Tibial artery (tissue), 4 donors: ENCODE measurements at places on chromosomes 2 and 18.

DNA sequence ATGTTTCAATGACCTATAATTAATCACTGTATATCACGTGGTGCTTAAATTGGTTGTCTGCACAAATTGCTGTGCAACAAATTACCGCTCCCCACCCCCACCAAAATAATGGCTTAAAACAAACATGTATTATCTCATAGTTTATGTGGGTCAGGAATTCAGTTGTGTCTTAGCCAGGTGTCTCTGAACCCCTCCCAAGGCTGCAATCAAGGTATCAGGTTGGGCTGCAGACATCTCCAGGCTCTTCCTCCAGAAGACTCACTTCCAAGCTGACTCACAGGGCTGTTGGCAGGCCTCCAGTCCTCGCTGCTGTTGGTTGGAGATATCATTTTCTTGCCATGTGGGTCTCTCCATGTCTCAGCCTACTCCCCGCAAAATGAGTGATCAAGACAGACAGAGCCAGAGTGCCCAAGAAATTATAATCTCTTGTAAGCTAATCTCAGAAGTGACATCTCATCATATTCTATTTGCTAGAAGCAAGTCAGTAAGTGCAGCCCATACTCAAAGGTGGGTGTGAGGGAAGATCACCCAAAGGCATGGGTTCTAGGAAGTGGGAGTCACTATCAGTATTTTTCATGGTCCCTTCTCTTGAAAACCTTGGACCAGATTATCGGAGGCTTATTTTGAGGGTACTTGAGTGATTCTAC is 38.4 kb downstream of the SPC25 start:
- DNase-seq, result no peak

DNA sequence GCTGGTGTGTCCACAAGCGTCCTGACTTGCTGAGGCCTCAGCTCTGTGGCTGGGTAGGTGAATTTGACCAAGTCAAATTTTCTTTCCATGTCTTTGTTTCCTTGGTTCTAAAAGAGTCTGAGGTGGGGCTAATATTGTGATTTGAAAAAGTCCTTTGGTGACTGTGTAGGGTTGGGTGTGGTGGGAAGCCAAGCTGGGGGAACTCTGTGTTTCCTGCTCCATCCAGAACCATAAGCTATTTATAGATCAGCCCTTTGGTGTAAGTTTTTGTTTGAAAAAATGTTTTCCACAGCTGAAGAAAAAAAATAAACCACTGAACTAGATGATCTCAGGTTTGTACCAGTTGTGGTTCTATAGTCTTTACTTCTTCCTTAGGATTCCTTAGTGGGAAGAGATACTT is 462.7 kb downstream of the TGIF1 start:
- DNase-seq, result no peak

GRCh38 chr2:98394595-98395153 is 48.4 kb downstream of the CNGA3 start:
- DNase-seq, result no peak

DNA sequence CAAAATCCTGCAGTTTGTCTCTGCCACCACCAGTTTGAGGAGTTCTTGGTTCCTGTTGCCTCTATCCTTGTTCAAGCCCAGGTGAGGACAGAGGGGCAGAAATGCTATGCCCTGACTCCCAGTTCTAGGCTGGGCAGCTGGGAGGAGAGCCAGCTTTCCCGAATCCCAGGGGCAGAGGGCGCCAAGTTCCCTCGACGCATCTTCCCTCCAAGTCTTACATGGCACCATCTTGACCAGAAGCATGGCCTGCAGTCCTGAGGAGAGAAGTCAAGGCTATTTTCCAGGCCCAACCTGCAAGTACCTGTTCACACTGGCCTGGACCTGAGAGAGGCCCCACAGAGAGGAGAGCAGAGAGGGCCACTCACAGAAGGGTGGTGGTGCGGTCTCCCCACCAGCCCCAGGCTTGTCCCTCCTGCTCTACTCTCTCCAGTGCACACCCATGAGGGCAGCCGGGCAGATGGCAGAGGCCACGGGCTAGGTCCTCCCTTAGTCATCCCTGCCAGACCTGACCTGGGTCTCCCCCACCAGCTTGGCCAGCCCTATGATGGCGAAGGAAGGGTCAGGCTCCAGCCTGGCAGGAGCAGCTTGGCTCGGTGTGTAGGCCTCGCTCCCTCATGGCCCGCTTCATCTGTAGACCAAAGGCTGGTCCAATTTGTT is 115.7 kb upstream of the MSTN start:
- DNase-seq, result no peak

GRCh38 chr2:24107-24506 is 22.2 kb downstream of the FAM110C start:
- DNase-seq, result no peak

DNA sequence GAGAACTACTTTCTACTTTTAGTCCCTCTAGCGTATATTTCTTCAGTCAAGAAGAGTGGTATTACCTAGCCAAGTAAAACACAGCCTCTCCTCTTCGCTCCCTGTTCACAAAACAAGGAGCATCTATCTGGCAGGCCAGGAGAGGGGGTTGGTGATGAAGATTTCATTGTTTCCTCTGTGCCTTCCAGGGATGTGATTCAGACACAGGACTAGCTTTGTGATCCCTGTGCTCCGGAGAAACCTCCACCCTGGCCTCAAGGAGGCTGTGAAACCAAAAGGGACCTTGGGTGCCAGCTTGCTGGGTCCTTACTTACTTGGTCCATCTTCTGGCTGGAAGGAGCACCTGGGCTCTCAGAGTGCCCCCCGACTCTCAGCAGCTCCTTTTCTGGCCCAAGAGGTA is 5.7 kb downstream of the RHOB start:
- peak; percentile 77 for DNase-seq

GRCh38 chr2:188865681-188866080 is 108.5 kb upstream of the COL3A1 start:
- DNase-seq, result no peak

DNA sequence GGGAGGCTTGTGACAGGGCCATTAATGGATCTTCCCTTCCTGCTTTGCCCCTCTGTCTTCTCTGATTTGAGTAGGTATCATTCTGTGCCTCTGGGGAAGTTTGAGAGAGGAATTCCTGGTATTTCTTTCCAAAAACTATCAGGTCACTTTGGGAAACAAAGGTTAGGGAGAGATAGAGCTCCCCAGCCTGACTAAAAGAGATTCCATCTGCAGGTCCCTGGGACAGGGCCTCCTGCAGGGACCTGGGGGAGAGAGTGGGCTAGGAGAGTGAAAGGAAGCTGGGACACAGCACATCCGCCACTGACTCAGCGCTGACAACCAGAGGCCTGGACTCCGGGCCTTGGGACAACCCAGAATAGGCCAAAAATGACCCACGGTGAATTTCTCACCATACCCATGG is 6.4 kb downstream of the GALNT14 start:
- no peak for DNase-seq

GRCh38 chr2:135948141-135948540 is 37.3 kb downstream of the DARS1 start:
- DNase-seq, result no peak

GRCh38 chr2:3392216-3392615 is 12.7 kb downstream of the TRAPPC12 start:
- no peak for DNase-seq

DNA sequence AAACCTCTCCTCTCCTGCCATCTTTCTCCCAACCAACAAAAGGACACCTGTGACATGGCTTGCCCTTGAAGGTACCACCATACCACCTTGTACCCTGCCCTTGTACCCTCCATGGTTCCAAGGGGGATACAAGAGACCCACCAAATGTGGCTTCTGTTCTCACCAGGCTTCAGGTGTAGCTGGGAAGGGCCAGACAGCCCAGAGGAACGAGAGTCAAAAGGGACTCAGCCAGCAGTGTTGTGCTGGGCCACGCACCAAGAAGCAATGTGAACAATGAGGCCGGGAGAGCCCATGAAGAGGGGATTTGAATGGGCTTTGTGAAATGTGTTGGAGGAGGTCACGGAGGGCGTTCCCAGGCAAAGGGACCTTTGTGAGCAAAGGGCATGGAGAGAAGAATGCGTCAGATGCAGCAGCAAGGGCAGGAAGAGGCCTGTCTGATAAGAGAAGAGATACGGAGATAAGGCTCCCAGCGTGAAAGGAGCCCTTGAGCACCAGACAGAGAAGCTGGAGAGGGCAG is 48.6 kb downstream of the PLB1 start:
- DNase-seq, result no peak

DNA sequence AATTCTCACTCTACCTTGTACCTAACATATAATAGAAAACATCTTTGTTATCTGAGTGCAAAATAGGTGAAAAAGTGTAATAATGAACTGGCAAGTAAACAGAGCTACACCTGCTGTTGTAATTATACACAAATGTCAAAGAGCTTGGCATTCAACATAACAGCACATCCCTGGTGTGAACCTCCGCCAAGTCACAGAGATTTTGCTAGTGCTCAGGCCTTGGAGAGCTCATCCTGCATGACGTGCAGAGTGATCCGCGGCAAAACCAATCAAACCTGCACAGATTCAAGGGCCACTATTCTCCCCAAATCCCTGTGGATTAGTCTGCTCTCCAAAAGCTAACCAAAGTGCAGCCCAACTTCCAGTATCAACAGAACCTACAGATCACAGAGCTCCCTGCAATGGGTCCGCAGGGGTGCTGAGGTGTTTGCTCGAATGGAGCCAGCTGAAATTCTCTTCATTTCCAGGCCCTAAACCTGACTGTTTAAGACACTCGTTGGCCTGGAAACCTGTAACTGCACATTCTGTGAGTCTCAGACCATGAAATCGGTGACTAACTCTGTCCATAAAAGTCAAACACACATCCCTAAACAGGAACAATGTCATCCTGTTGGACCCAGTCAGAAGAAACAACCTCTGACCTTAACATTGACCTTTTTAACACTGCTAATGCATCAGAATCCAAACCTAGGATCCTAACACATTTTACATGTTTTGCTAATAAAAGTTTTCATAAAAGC is 111.8 kb downstream of the EPB41L3 start:
- DNase-seq, result no peak

DNA sequence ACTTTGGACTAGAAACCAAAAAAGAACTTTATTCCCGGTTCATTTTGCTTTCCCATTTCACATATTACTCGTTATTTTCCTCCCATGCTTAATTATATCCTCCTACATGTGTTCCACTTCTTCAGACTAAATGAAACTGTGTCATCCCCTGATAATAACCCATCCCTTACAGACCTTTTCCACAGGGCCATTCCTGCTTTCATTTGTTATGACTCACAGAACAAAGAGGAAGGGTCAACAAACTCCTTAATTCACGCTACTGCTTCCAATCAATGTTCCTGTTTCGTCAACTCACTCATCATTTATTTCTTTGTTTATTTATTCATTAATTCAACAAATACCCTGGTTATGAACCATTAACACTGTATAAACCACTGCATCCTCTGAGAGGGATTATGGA is 104.5 kb downstream of the ZEB2 start:
- DNase-seq, result no peak

- DNase-seq, result no peak
These were observed 140.9 kb downstream of the SH3RF3 start for GRCh38 chr2:109269706-109270504.

DNA sequence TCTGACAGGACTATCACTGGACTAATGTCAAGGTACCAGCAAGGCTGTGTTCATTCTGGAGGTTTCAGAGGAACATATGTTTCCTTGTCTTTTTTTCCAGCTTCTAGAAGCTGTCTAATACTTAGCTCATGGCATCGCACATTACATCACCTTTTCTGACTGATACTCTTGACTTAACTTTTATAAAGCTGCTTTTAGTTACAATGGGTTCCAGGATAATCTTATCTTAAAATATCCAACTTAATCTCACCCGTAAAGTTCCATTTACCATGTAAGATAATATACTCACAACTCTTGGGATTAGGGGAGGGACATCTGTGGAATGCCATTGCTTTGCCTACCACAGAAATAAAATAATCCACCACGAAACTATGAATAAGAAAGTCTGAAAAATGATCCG is 394.2 kb downstream of the CDH19 start:
- no peak for DNase-seq

DNA sequence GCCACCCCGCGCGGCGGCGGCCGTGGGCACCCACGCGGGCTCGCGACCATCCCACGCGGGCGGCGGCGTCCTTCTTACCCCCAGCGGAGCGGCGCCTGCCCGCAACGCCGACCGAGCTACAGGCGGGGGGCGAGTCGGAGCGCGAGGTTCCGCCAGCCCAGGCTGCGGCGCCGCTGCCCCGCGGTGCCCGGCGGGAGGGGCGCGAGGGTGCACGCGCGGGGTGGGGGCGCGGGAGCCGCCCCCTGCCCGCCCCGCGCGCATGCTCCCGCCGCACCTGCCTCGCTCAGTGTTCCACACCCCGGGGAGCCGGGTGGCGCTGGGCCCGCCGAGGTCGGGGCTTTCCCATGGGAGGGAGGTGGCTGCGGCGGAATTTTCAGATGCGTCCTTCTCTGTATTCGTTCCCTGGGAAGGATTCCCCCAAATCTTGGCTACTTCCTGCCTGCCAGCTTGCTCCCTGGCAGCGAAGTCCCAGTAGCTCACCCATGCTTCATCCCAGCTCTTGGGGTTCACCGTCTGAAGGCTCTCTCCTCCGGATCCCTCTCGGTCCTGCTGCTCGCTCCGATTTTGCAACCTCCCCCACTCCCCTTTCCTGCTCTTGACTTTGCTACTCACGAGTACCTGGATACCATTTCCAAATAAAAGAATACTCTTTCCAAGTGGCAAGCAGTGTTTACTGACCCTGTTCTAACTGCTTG is at the start of gene L3MBTL4:
L3MBTL4 (minus strand) TSS at position 189 of the 695 bp plus-strand sequence. CDS start 103,286 bp downstream, outside the sequence.
- DNase-seq, result no peak

- DNase-seq, result no peak
These were observed 76.4 kb downstream of the KLHL14 start for GRCh38 chr18:32696376-32696775.

GRCh38 chr2:27091746-27092695 is 5.4 kb downstream of the KHK start:
- DNase-seq, result no peak

DNA sequence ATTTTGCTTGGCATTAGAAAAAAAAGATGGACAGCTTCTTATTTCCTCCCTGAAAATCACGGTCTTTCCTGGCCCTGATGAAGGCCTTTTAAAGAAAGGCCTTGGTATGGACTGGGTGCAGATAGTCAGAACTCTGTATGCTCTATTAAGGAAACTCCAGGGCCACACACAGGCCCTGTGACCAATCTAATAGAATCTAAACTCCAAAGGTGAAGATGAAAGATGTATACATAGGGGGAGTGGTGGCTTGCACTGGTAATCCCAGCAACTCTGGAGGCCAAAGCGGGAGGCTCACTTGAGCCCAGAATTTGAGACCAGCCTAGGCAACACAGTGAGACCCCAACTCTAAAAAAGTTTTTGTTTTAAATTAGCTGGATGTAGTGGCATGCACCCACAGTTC is 37.3 kb downstream of the OXER1 start:
- no peak for DNase-seq

DNA sequence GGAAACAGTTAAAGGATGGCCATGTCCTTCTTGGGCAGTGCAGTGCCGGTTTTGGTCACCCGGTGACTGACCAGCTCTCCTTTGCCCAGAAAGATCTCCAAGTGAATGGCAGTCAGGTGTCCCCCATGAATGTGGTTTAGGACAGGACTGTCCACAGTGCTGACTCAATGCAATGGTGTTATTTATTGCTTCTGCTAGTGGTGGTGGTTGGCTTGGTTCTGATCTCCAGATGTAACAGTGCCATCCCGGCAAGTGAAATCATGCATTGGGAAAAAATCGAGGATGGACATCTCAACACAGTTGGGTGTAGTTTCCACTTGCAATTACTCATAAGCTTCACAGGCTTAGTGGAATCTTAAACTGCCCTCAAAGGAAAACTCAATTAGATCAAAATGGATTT is 81.9 kb downstream of the TGOLN2 start:
- DNase-seq, result no peak

- DNase-seq, result no peak
These were observed 30.1 kb upstream of the SOS1 start for GRCh38 chr2:39150890-39151497.
